Hepatocyte (in vitro differentiated cells): ENCODE measurements at places on chromosomes 1 and 21. TPM values are rescaled to one million over a fixed set of nuclear protein-coding genes. Genes with fewer than 3 reads are reported as not detected.

PGBD5 gene
- 2.4 and 4.5 TPM in 2 replicates for total RNA-seq

DNA sequence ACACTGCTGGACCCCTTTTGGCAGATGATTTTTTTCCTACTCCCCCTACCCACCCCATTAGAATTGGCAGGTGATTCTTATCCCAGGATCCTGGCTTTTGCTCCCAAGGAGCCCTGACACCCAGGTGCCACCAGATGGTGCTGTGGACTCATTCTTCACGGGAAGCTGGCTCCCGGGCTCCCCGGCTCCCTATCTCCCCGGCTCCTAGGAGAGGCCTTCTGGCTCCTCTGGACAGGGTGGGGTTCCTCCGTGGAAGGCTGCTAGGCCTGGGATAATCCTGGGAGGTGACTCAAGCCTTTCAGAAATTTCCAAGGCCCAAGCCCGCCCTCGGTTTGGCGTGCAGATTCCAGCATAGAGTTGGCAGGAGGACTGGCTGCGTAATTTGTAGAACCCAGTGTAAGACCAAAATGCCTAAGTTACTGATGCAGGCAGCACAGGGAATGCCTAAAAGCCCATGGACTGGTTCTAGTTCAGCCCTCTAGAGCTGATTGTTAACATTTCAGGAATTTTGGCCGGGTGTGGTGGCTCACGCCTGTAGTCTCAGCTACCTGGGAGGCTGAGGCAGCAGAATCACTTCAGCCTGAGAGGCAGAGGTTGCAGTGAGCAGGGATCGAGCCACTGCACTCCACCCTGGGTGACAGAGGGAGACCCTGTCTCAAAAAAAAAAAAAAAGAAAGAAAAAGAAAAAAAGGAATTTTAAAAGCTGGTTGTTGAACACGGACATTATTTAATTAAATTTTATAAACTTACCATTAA lies 6.8 kb upstream of the BSDC1 start:
- DNase-seq, result peak; percentile 94

NAXE gene
- 94.2 and 117 TPM in 2 replicates for total RNA-seq

- peak; percentile 31 for DNase-seq
Observed at GRCh38 chr1:82517586-82517985, 716.9 kb downstream of the ADGRL2 start.

GRCh38 chr21:35309316-35309715 lies 260.2 kb upstream of the RUNX1 start:
- no peak for DNase-seq

DNA sequence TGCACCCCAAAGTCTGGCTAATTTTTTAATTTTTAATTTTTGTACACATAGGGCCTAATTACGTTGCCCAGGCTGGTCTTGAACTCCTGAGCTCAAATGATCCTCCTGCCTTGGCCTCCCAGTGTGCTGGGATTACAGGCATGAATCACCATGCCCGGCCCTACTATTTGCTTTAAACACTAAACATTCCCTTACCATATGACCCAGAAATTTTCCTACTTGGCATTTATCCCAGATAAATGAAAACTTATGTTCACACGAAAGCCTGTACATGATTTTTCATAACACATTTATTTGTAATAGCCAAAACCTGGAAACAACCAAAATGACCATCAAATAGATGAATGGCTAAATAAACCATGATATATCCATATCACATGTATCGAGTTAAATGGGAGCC lies 35.8 kb downstream of the NDUFS5 start:
- DNase-seq, result no peak

DNA sequence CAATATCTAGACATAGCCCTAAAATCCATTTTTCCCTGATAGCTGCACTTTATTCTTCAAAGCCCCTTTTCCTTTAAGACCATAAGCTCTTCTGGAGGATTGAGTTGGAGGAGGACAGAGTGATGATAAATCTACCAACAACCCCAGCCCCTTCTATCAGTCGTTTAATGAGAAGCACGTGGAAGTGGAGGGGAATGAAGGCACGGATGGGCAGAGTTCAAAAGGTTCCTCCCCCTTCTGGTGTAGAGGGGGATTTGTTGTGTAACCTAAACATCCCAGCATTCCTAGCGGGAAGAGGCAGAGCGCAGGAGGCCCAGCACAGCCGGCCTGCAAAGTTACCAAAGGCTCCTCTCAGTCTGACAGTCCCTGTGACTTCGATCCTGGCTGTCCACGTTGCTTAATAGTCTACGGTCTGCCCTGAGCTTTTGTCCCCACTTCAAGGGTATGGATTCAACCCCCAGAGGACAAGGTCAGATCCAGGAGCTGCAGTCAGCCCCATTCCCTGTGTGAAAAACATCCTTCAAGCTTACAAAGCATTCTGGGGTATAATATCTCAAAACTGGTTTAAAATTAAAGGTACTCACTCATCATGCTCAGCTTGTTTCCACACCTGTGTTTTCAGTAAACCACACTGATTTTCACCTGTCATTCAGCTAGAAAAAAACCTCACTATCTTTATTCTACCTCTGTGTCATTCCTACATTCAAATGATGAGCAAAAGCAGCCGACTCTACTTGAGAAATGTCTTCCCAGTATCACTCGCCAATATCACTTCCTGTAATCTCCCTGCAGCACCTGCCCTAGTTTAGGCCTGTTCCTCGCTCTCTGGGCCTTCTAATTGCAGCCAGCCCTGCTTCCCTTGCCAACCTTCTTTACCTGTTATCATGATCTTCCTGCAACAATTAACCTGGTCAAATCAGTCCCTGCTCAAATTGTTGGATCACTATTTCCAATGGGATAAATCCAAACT lies 117.9 kb downstream of the PLPP3 start:
- peak; percentile 59 for DNase-seq
